Stimulated activated CD8-positive, alpha-beta memory T cell treated with anti-CD3 and anti-CD28 coated beads, Interleukin-2, amount 100 ng/mL, for 1 hour (primary cell): ENCODE measurements at places on chromosomes 1 and 21.

- DNase-seq = no peak
Observed at GRCh38 chr1:158285756-158286241, 3.9 kb upstream of the CD1C start.

DNA sequence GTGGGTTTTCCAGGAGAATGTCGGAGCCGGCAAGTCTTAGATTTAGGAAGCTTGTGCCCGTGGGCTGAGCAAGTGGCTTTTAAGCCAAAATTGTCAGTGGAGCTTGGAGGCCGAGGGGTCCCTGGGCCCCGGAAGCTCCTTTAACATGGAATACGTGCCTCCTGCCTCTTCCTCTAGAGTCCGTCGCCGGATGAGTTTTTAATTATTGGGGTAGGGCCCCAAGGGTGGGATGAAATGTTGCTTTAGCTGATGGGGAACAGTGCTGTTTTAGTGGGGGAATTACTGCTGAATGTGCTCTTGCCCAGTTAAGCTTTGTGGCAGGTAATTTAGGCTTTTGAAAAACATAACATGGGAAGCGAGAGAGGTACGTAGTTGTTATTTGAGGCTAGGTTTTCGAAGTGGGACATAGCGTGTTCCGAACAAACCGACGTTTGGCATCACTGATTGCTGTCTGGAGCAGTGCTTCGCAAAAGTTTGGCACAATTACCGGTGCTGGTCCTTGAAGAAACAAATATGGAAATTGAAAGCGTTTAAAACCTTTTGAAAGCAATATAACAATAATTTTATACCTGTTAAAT, 786 bp downstream of the RPL5 start:
- no peak for DNase-seq

DNA sequence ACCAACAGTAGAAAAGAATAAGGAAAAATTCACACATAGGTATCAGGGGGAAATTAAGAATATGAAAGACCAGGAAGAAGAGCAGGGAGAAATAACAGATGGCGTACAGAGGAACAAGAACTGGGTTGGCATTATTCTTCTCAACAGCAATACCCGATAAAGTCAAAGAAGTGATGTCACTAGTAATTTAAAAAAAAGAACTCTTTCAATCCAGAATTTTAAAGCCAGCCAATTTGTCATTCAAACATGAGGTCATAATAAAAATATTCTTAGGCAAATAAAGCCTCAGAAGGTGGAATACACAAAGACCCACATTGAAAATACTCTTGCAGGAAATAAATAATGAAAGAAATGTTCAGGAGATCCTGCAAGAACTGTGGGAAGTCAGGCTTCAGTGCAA, 8.8 kb downstream of the NCMAP start:
- DNase-seq = no peak

DNA sequence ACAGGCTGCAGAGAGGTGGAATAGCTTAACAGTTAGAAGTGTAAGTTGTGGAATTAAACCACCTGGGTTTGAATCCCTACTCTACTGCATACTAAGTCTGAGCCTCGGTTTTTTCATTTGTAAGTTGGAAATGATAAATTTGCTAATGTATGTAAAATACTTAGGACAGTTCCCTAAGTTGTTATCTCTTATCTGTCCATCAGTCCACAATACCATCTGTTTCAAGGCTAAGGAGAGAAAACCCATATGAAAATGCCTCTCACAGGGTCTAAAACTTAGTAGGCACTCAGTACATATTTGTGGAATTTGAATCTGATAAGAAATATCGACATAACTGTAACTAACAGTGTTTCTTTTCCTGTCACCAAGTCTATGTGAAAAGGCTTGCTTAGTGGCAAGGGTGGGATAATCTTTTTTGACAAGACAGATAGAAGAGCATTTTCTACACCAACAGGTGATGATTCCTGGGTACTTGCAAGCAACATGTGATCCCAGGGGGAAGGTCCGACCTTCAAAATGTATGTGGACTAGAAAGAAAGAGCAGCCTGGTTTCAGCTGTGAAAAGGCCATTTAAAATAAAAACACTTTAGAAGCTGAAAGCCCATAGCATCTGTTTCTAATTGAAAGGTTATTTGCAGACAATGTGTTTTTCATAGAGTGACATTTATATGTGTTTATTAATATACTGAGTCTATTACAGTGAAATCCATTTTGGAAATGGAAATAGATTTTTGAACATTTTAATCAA, 202.9 kb downstream of the HHAT start:
- no peak for DNase-seq

DNA sequence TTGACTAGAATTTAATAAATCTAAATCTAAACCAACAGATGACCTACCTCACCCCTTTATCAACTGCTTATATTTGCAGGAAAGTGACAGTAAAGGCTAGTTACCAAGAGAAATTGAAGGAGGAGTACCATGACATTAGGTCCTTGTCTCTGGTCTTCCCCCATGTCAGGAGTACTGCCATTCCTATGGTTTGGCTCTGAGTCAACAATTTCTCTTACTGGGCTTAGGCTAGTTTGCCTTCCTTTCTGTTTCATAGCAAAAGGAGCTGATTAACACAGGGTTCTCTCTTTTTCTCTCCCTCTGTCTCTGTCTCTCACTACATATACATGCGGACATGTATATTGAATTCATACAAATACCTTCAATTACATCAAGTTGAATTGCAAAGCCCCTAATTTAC, 579.9 kb downstream of the DPYD start:
- no peak for DNase-seq

DNA sequence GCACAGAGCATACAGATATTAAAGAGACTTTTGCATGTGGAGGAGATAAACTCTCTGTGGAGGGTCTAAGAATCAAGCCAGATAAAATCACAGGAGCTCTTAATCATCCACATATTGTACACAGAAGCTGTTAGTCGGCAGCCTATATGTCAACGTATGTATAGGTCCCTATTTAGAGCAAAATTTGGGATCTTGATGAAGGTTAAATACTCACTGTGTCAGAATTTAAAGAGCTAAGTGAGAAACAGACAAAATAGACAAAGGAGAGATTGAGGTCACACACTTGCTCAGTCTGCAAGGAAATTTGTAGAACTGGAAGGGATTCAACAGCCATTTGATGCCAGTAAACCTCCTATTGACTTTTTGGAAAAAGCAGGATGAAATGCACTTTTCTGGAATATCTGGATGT, 4.1 kb upstream of the IRF2BP2 start:
- DNase-seq = no peak

- no peak for DNase-seq
Observed at GRCh38 chr1:4346131-4346530, 308.3 kb upstream of the AJAP1 start.
